Osteoblast (primary cell): ENCODE measurements at places on chromosomes 7 and 10. TPM values are rescaled to one million over a fixed set of nuclear protein-coding genes. Genes with fewer than 3 reads are reported as not detected.
A peak's percentile ranks its signal among the peaks of the same experiment; 100 is the strongest.

DNA sequence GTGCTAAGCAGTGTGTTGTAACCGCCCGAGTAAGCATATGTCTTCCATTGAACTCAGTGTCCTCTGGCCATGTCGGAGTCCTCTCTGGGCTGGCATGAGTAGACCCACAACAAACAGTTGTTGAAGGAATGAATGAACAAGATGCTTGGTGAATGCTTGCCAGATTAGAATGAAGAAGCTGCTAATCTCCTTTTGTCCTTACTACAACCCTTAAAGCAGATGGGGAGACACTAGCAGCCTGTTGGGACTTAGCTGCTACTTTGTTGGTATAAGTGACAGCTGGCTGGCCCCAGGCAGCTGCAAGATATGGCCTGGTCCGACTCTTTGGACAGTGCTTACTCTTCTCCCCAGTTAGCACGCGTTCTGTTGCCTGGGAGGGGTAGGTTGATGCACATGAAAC lies 370.1 kb downstream of the RPS24 start:
- no peak for DNase-seq

- DNase-seq, result no peak
Measured at GRCh38 chr10:51031950-51032349, 42.3 kb upstream of the PRKG1 start.

- DNase-seq, result no peak
Measured at GRCh38 chr7:149778696-149779501, 5.5 kb upstream of the ZNF467 start.

DNA sequence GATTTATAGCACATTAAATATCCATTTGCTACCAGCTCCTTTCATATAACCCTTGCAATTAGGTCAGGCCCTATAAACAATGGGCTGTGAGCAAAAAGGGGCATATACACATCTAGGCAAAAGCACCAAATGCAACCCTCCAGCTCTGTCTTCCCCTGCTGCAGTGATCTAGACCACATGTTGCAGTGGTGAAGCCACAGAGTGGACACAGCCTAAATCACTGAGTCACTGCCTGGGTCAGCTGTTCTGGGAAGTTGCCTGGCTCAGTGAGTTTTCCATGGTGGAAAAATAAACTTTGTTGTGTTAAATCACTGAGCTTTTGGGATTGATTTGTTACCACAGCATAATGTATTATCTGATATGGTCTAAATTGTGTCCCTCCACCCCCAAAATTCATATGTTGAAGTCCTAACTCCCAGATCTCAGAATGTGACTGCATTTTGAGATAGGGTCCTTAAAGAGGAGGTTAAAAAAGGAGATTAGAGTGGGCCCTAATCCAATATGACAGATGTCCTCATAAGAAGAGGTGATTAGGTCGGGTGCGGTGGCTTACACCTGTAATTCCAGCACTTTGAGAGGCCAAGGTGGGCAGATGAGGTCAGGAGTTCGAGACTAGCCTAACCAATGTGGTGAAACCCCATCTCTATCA lies 70.4 kb downstream of the ZFAND4 start:
- DNase-seq, result peak; percentile 90

- peak; percentile 58 for DNase-seq
Measured at GRCh38 chr10:129415215-129416140, 51.6 kb upstream of the MGMT start.

- DNase-seq, result no peak
Measured at GRCh38 chr7:1973321-1974251, 259.2 kb downstream of the MAD1L1 start.

GPR85 gene
- total RNA-seq, result 7.2 and 10.3 TPM in 2 replicates

PRRT4 gene
- total RNA-seq, result not detected in 2 replicates

DRGX gene
- total RNA-seq, result under 0.01 TPM in 1 of 2 replicates, not detected in the other

TRUB1 gene
- total RNA-seq, result 26.8 and 28.6 TPM in 2 replicates
